ENCODE measurements at places on chromosomes 1 and 21. TPM values are rescaled to one million over a fixed set of nuclear protein-coding genes. Genes with fewer than 3 reads are reported as not detected.

DNA sequence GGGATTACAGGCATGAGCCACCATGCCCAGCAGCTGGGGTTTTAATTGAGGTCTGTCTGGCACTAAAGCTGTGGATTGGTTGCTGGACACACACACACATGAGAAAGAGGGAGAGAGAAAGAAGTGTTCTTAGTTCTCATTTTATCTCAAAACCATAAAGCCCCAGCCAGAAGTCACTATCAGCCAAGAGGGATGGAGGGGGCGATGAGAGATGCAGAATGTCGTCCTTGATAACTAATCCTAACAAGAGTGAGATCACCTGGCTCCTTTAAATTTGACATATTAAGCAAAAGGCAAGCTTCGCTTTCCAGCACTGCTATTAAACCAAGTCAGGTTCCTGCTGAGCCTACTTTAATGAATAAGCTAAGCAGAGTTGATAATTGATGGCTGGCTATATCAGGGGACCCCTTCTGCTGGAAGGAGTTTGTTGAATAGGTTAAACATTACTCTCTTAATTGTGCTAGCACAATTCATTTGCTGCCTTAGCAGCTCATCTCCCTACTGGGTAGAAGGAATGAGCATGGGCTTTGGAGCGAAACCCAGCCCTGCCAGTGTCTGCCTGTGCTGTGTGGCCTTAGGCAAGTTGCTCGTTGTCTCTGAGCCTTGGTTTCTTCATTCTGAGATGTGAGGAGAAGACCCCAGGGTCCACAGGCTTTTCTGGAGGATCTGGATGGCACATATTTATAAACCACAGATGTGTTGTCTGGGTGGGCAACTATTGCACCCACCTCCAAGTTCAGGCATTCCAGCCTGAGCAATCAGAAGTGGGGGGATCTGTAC lies 50.8 kb downstream of the ALPL start:
- no peak for DNase-seq
- H3K27me3 ChIP-seq: no peaks in the 10 kb centered on the region
- H3K36me3 ChIP-seq: no peaks in the 10 kb centered on the region
- no peak overlapping the region for H3K27ac ChIP-seq
- H3K4me3 ChIP-seq: no peak overlapping the region
- no peaks in the 10 kb centered on the region for H3K4me1 ChIP-seq

DNA sequence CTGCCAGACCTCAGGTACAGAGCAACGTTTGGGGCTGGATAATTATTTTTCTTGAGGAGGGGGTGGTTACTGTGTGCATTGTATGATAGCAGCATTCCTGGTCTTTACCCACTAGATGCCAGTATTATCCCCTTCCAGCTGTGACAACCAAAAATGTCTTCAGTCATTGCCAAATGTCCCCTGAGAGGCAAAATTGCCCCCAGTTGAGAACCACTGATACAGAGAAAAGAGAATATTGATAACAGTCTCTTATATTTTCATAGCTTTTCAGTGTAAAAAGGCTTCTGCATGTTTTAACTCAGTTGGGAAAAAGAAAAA lies 51.8 kb upstream of the SYT14 start:
- no peak for DNase-seq

The HFM1 gene
- 1.4 TPM for total RNA-seq

The ADCY10 gene
- 0.54 TPM for total RNA-seq

DNA sequence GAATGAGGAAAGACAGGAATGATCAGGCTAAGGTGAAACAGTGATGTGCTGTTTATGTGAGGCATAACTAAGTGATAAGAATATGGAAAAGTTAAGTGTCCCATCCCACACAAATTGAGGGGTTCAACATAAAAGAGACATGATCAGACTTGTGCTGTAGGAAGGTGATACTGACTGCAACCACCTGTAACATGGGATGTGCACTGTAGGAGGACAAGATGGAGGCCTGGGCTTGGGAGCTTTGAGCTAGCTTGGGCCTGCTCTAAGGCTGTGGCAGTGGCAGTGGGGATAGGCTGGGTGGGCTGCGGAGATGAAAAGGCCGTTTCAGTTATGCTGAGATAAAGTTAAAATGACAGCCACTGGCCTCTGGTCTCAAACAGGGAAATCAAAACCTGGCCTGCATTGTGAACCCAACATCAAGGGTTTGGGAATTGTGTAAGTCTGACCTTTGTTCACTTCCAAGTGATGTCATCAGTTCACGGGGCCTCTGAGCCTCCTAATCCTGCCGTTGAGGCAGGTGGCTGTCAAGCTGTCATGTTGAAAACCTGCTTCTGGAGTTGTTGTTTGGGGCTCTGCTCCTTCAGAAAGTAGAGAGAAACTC lies 61.2 kb upstream of the TENT5C start:
- no peaks in the 10 kb centered on the region for H3K36me3 ChIP-seq
- H3K27ac ChIP-seq: no peak overlapping the region
- H3K4me3 ChIP-seq: no peak overlapping the region
- H3K4me1 ChIP-seq: no peaks in the 10 kb centered on the region
- no peak for DNase-seq
- H3K27me3 ChIP-seq: no peaks in the 10 kb centered on the region

The KLHDC8A gene
- total RNA-seq: not detected

DNA sequence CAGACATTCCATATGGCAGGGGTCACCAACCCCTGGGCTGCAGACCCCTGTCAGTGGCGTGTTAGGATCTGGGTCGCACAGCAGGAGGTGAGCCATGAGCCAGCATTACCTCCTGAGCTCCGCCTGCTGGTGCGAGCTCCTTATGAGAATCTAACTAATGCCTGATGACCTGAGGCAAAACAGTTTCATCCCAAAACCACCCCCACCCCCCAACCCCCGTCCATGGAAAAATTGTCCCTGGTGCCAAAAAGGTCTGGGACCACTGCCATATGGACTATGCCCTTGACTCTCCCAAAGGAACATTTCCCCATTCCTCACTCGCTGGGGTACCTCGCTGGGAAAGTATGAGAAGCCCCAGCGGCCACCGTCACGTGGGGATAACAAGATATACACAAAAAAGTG lies 6.4 kb upstream of the CPT2 start:
- H3K36me3 ChIP-seq: no peaks in the 10 kb centered on the region
- H3K4me1 ChIP-seq: no peaks in the 10 kb centered on the region

The PRAMEF26 gene
- not detected for total RNA-seq

- no peak overlapping the region for H3K27ac ChIP-seq
- DNase-seq: no peak
- no peaks in the 10 kb centered on the region for H3K27me3 ChIP-seq
Observed at GRCh38 chr1:210446479-210446878, 117.8 kb downstream of the HHAT start.

The FAM131C gene
- total RNA-seq: not detected

DNA sequence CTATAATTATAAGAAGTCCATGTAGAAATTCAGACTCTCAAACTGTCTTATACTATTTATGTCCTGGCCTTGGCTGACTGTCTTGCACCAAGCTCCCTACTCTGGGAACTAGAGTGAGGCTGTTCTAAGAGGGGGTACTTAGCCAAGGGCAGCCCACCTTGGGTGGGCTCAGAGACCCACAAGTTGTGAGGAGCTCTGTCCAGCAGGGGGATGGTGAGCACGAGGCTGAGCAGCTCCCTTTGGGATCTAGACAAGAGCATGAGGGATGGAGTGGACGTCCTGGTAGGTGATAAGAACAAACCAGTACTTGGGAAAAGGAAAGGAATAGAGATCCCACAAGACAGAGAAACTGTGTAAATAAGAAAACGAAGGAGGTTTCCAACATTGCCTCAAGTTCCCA lies 127.1 kb upstream of the SLC44A3 start:
- no peaks in the 10 kb centered on the region for H3K27me3 ChIP-seq
- no peak for DNase-seq
- no peak overlapping the region for H3K4me3 ChIP-seq
- H3K4me1 ChIP-seq: peaks cover 10% of the 10 kb centered on the region
- H3K27ac ChIP-seq: no peak overlapping the region
- no peaks in the 10 kb centered on the region for H3K36me3 ChIP-seq

DNA sequence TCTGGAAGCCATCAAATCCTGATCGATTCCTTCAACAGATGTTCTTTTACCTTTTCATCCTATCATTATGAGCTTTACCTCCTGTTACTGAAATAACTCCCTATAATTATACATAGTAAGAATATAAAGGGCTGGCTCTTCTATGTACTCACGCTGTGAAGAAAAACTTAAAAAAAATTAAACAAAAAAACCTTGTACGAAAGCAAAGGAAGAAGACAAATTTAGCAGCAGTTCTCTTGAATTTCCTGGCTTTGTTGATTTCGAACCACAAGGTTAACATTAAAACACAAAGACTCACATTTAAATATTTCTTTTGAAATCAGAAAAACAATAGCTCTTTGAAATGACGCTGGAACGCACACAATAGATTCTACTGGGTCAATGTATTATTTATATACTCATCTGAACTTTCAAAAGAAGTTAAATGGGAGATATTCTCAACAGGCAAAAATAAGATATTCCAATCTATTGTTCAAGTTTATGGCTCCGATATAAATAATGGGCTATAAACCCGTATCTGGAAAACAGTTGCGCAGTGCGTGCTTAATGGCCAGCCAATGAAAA lies 13.6 kb upstream of the SPEN start:
- DNase-seq: no peak
- peak overlapping the region; percentile 99 for H3K27ac ChIP-seq
- no peaks in the 10 kb centered on the region for H3K27me3 ChIP-seq
- H3K4me3 ChIP-seq: peak overlapping the region; percentile 85
- peaks cover 8% of the 10 kb centered on the region for H3K4me1 ChIP-seq

DNA sequence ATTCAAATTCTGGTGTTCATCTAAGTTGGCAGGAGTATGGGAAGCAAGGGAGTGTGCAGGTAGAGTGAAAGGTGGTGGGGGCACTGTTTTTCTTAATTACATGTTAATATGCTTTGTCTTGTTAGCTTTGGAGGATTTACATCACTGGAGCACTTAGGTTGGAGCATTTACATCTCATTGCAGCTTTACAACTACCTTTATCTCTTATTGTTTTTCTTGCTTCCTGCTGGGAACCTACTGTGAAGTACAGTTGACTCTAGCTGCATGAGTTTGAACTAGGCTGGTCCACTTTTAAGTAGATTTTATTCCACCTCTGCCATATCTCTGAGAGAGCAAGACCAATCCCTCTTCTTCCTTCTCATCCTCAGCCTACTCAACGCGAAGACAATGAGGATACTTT lies 554.8 kb upstream of the B3GALT2 start:
- no peak overlapping the region for H3K27ac ChIP-seq
- H3K4me3 ChIP-seq: no peak overlapping the region
- H3K27me3 ChIP-seq: no peaks in the 10 kb centered on the region

DNA sequence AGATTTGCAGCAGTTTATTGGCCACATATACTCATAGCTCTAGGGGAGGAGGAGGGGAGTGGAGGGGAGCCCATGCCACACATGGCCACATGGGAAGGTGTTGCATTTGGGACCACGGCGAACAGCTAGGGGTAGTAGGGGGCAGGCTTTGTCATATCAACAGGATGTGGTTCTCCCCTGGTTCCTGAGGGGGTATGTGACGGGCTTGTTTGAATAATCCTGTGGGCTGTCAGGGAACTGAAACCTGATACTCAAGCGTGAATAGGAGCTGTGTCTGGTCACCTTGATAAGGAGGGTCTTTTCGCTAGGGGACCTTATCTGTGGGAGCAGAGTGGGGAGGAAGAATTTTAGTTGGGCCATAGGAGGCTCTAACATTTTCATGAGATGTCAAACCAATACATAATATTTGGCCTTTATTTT lies 264.7 kb downstream of the CTH start:
- no peak overlapping the region for H3K27ac ChIP-seq
- no peak overlapping the region for H3K4me3 ChIP-seq
- peaks cover 9% of the 10 kb centered on the region for H3K4me1 ChIP-seq
- H3K36me3 ChIP-seq: no peaks in the 10 kb centered on the region
- H3K27me3 ChIP-seq: no peaks in the 10 kb centered on the region
- DNase-seq: no peak
